K562 (cell line): ENCODE measurements at places on chromosomes 1 and 21. TPM values are rescaled to one million over a fixed set of nuclear protein-coding genes. Genes with fewer than 3 reads are reported as not detected.

TNFRSF1B gene
- 91.3 and 91.6 TPM in 2 replicates for total RNA-seq

SMIM11 gene
- 3.9 and 29.5 TPM in 2 replicates for total RNA-seq

RGS18 gene
- not detected in 2 replicates for total RNA-seq

DNA sequence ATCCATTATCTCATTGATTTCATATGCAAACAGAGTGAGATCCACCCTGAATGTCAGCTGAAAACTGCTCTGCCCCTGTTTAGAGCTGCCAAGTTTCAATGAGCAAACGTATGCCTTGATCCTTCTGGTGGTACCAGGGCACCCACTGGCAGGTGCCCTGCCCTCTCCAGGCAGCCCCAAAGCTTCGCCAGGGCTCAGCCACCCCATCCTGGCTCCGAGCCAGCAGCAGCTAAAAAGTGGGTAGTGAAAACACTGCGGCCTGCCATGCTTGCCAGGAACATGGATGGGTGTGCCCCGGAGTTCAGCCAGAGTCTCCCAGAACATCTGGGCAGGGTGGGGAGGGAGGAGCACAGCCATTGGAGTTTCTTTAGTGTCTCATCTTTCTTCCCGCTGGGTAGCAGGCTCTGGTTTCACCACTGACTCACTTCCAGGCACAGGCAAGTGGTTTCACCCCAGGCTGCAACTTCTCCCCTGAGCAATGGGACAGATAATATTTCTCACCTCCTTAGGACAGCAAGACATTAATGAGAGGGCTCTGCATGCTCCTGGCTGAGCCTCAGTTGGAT lies 8.1 kb upstream of the LMX1A start:
- no peaks in the 10 kb centered on the region for H3K4me1 ChIP-seq
- H3K36me3 ChIP-seq: no peaks in the 10 kb centered on the region
- no peak overlapping the region for H3K4me3 ChIP-seq
- H3K27me3 ChIP-seq: no peaks in the 10 kb centered on the region
- no peak overlapping the region for H3K27ac ChIP-seq

- no peaks in the 10 kb centered on the region for H3K4me1 ChIP-seq
- no peak overlapping the region for H3K27ac ChIP-seq
- H3K4me3 ChIP-seq: no peak overlapping the region
- DNase-seq: peak; percentile 12
Observed at GRCh38 chr1:78333502-78333901, 157.3 kb upstream of the PTGFR start.

DNA sequence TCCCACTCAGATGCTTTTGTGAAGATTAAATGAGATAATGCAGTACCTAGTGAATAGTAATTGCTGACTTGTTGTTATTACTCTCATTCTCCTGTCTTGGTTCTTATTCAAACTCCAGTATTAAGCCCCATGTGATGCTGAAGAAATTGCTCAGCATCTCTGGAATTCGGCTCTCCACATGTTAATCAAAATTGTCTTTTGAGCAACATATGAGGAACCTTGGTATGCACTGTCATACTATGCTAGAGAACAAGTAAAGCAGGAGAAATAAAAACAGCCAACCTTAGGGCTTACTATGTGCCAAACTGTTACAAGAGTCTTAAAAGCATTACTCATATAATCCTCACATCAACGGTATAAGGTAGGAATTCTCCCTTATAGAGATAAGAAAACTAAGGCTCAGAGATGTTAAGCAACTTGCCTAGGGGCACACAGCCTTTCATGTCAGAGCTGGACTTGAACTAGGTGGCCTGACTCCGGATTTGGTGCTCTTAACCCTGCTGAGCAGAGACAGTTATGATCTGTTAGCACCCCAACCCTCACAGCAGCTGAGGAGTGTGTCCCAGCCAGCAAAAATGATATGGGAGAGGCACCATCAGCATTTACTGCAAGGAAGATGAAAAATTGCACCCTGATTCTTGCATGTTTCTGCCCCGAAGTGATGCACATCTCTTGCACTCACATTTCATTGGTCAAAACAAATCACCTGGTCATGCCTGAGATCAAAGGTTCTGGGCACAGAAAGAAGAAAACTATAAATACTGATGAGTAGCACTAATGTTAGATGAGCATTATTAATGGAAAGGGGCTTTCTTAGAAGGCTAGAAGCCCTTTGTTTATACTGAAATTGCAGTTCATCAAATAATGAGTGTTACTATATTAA lies 102.3 kb downstream of the OMA1 start:
- no peaks in the 10 kb centered on the region for H3K4me1 ChIP-seq
- H3K27ac ChIP-seq: no peak overlapping the region
- peaks cover 19% of the 10 kb centered on the region for H3K27me3 ChIP-seq
- DNase-seq: no peak
- no peak overlapping the region for H3K4me3 ChIP-seq

GRCh38 chr1:192153276-192153675 lies 5.0 kb upstream of the RGS18 start:
- no peak overlapping the region for H3K4me3 ChIP-seq
- no peaks in the 10 kb centered on the region for H3K4me1 ChIP-seq
- no peak for DNase-seq
- H3K27me3 ChIP-seq: no peaks in the 10 kb centered on the region

GRCh38 chr1:15455522-15455921 lies 1.0 kb upstream of the CELA2A start:
- no peaks in the 10 kb centered on the region for H3K27me3 ChIP-seq
- no peak overlapping the region for H3K4me3 ChIP-seq
- H3K4me1 ChIP-seq: peaks cover 16% of the 10 kb centered on the region
- H3K27ac ChIP-seq: no peak overlapping the region
- no peak for DNase-seq

DNA sequence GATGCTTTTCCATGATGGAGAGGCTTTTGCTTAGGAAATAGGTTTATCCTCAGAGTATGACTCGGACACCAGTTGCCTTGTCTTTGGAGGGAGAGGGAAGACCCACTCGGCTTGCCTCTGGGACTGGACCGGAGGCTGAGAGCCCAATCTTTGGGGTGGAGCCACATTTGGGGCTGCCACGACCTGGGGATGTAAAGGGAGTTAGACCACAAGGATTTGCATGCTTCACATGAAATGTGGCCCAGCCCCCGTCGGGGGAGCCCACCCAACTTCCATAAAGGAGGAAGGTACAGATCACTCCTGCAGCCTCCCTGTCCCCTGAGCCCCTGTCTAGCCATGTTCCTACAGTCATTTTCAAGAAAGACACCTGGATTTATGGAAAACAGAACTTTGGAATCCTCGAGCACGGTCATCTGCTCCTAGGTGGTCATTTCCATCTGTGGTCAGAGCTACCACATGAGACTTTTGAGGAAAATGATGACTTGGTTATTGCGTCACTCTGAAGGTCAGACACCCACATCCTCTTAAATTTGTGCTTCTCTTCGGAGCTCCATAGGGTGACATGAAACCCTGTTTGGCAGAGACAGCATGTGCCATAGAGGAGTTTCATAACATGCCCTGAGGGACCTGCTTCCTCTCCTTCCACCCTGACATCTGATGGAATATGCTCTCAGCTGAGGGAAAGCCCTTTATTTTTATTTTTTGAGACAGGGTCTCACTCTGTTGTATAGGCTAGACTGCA lies 99.4 kb upstream of the SLC45A1 start:
- peaks cover 15% of the 10 kb centered on the region for H3K27me3 ChIP-seq
- no peak overlapping the region for H3K4me3 ChIP-seq
- DNase-seq: no peak
- H3K4me1 ChIP-seq: peaks cover 15% of the 10 kb centered on the region
- no peaks in the 10 kb centered on the region for H3K36me3 ChIP-seq

DNA sequence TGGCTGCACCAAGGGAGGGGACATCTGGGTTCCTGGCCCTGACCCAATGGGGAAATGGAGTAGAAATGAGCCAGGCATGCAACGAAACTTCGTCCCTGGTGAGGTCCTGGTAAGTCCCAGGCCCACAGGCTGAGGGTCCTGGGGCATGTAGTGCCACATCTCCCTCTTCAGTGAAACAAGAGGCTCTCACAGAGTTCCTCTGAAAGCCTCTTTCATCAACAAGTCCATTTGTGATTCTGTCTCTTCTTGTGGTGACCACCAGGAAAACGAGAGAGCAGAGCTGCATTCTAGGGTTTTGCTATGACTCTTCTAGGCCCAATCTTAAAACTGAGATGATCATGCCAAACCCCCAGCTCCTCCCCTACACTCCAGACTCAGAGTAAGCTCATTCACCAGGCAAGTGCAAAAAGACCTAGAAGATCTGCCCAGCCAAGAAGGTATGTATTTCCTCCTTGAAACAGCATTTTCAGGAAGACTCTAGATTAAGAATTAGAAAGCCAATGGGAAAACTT lies 24.3 kb upstream of the RNF220 start:
- no peaks in the 10 kb centered on the region for H3K36me3 ChIP-seq
- no peak overlapping the region for H3K27ac ChIP-seq
- no peak overlapping the region for H3K4me3 ChIP-seq
- H3K27me3 ChIP-seq: peaks cover 26% of the 10 kb centered on the region
- no peaks in the 10 kb centered on the region for H3K4me1 ChIP-seq
- DNase-seq: no peak

DNA sequence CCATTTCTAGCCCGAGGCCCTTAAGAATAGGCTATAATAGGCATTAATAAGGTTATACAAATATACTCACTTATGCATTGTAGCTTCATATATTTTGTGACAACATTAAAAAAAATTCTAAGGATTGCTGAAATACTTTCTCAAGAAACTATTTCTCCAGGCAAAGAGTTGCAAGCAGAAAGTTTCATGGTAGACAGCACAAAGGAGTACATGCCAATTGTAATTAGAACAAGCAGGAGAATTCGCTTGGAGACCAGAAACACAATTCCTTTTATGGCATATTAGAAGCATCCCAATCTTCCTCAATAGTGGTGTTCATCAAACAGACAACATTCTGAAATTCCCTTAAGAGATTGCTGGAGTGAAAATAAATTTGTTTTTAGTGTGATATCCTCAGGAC lies 122.8 kb downstream of the CRB1 start:
- H3K4me1 ChIP-seq: peaks cover 14% of the 10 kb centered on the region; the same call in 1 of the 3 replicates
- H3K36me3 ChIP-seq: no peaks in the 10 kb centered on the region

GRCh38 chr21:14533499-14534428 lies 12.4 kb downstream of the SAMSN1 start:
- H3K4me1 ChIP-seq: peaks cover 3% of the 10 kb centered on the region
- DNase-seq: peak; percentile 43
- H3K27ac ChIP-seq: peak overlapping the region; percentile 67; the same call in 2 of the 3 replicates
- no peaks in the 10 kb centered on the region for H3K27me3 ChIP-seq
- H3K36me3 ChIP-seq: peaks cover 84% of the 10 kb centered on the region
- H3K4me3 ChIP-seq: no peak overlapping the region

DNA sequence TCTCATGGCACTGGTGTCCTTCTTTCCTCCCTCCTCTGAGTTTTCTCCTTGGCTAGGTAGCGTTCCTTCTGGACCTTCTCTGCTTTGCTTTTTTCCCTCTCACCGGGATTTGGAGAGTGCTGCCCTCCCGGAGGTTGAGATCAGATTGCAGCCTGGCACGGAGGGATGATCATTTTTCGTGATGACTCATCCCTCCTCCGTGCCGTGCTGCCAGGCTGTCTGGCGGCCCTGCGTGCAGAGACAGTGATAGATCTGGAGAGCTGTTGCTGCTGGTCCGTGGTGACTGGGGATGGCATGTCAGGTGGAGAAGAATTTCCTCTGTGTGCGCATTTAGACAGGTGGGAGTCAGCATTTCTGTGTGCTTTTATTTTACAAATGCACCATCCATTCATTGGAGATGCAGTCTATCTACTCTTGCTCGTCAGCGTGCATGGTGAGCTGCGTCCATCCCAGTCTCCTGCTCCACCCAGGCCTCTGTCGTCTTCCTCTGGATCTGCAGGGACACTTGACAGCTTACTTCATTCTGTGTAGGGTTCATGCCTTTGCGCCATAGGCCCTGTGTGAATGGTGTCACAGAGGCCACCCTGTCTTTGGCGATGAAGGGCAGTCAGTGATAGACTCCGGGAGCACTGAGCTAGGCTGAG lies 104.4 kb downstream of the PCBP3 start:
- DNase-seq: no peak
- H3K27ac ChIP-seq: no peak overlapping the region
- H3K27me3 ChIP-seq: peaks cover 9% of the 10 kb centered on the region
- H3K4me1 ChIP-seq: no peaks in the 10 kb centered on the region

DNA sequence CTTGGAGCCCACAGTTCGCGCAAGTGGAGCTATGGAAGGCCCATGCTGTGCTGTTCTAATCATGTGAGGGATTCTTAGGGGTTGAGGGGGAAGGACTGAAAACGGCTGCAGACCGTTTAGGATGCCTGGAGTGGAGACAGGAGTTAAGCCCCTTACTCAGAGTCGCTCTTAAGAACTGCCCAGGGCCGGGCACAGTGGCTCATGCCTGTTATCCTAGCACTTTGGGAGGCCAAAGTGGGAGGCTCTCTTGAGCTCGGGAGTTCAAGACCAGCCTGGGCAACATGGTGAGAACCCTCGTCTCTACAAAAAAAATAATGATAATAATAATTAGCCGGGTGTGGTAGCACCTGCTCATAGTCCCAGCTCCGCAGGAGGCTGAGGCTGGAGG lies 1.1 kb downstream of the ZNF672 start:
- H3K4me1 ChIP-seq: peaks cover 43% of the 10 kb centered on the region
- H3K36me3 ChIP-seq: peaks cover 23% of the 10 kb centered on the region; the same call in 2 of the 3 replicates
- peak overlapping the region; percentile 81 for H3K4me3 ChIP-seq
- peak overlapping the region; percentile 92 for H3K27ac ChIP-seq
- no peak for DNase-seq
- H3K27me3 ChIP-seq: no peaks in the 10 kb centered on the region
